CD14-positive monocyte (primary cell): ENCODE measurements at places on chromosomes 6 and 20. TPM values are rescaled to one million over a fixed set of nuclear protein-coding genes. Genes with fewer than 3 reads are reported as not detected.

Gene TMC2
- polyA plus RNA-seq = not detected

Gene PRSS35
- not detected in 2 replicates for polyA plus RNA-seq

Gene PCSK2
- polyA plus RNA-seq = not detected

Gene CDH22
- not detected for polyA plus RNA-seq

Gene HLA-DMB
- 924 TPM for polyA plus RNA-seq

Gene PHIP
- 2.6 and 10.8 TPM in 2 replicates for polyA plus RNA-seq

Gene DNMT3B
- polyA plus RNA-seq = 0.39 TPM

Gene CLDN20
- polyA plus RNA-seq = not detected in 2 replicates

Gene VWA7
- polyA plus RNA-seq = not detected

Gene PLN
- polyA plus RNA-seq = 0.28 TPM

Gene FOXS1
- not detected for polyA plus RNA-seq

Gene TRPC4AP
- polyA plus RNA-seq = 88.6 TPM

Gene CGA
- not detected for polyA plus RNA-seq

Gene KCNK16
- polyA plus RNA-seq = not detected

Gene EIF6
- 94.3 and 108 TPM in 2 replicates for polyA plus RNA-seq

Gene VIP
- not detected in 2 replicates for polyA plus RNA-seq

Gene RFX6
- polyA plus RNA-seq = not detected

- DNase-seq = no peak
Observed at GRCh38 chr20:34131491-34131890, 19.4 kb upstream of the EIF2S2 start.

GRCh38 chr6:123780021-123780420, 23.6 kb upstream of the NKAIN2 start:
- DNase-seq = no peak

GRCh38 chr20:49399329-49399728, 83.1 kb downstream of the KCNB1 start:
- no peak for DNase-seq

GRCh38 chr6:10529231-10529801, 8.2 kb downstream of the GCNT2 start:
- DNase-seq = peak; percentile 19

- DNase-seq = no peak
Observed at GRCh38 chr6:150266309-150266708, 102.5 kb upstream of the IYD start.

GRCh38 chr6:158560836-158561320, 987 bp downstream of the TMEM181 start:
- peak; percentile 19 for DNase-seq

- no peak for DNase-seq
Observed at GRCh38 chr6:37314487-37315156, 39.2 kb upstream of the RNF8 start.

GRCh38 chr20:34515484-34516246, 557 bp upstream of the DYNLRB1 start:
- DNase-seq = no peak

DNA sequence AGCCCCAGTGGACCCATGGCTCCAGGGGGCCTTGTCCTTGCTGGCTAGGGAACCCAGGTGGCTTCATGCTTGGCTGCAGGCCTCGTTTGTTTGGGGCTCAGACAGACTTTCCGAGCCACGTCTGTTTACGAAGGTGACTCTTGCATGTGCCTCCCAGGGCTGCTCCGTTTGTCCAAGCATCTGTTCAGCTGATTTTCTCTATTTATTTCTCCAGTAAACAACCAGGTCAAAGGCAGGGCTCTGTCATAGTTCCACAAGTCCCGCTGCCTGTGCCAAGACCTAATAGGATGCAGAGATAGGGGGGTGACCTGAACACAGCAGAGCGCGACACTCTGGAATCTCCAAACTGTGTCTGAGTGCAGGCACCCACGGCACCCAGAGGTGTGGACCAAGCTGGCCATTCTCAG, 12.8 kb upstream of the SPO11 start:
- no peak for DNase-seq

GRCh38 chr6:31652925-31653724, 664 bp upstream of the BAG6 start:
- no peak for DNase-seq

DNA sequence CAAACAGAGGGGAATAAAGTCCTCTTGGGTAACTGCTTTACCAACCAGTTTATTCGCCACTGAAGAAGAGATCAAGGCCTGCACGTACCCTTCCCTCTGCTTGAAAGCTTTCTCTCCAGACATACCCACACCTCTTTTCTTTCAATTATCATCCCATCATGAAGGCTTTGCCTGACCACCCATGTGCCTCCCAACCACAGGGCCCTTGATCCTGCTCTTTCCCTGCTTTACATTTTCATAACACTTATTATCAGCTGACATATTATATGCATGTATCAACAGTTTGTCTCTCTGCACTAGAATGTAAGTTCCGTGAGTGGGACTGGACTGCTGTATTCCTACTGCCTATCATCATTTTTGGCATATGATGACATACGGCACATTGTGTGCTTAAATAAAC, 20.9 kb upstream of the RPN2 start:
- DNase-seq = no peak

DNA sequence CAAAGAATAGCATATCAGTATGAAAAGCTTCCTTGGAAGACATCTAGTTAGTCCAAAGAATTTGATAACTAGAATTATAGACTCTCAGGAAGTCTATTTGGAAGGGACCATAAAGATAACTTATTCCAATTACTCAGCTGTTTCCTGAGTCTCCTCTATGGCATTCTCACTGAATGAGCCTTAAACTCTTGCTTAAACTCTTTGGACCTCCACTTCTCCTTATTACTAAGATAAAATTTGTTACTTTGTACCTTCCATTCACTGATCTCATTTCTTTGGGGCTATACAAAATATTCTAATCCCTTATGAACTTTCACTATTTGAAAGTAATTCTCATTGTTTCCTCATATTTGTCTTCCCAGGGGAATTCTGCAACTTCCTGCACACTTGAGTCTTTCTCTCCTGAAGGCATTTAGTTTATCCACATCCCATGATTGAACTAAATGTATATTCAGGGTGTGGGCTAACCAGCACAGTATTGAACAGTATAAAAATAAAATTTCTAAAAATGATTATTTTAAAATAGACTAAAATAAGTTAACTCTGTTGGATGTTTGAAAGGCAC, 67.1 kb upstream of the NOTCH4 start:
- no peak for DNase-seq

GRCh38 chr6:25456249-25457040, 177.3 kb downstream of the CARMIL1 start:
- no peak for DNase-seq

DNA sequence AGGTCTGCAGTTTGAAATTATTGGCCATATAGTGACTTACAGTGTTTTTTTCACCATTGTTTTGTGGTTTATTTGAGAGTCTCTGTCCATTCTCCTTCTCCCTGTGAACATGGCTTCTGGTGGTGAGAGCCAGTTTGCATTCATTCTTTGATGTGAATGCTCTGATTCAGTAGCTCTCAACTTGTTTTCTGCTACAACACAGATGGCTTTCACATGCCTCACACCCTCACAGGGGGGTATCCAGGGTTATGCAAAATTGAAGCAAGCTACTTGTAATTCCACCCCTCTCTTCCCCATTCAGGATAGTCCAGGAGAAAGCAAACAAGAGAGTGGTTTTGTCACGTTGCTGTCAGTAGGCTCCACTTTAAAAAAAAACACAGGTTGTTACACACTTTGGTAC, 55.6 kb downstream of the SLX4IP start:
- DNase-seq = peak; percentile 52

DNA sequence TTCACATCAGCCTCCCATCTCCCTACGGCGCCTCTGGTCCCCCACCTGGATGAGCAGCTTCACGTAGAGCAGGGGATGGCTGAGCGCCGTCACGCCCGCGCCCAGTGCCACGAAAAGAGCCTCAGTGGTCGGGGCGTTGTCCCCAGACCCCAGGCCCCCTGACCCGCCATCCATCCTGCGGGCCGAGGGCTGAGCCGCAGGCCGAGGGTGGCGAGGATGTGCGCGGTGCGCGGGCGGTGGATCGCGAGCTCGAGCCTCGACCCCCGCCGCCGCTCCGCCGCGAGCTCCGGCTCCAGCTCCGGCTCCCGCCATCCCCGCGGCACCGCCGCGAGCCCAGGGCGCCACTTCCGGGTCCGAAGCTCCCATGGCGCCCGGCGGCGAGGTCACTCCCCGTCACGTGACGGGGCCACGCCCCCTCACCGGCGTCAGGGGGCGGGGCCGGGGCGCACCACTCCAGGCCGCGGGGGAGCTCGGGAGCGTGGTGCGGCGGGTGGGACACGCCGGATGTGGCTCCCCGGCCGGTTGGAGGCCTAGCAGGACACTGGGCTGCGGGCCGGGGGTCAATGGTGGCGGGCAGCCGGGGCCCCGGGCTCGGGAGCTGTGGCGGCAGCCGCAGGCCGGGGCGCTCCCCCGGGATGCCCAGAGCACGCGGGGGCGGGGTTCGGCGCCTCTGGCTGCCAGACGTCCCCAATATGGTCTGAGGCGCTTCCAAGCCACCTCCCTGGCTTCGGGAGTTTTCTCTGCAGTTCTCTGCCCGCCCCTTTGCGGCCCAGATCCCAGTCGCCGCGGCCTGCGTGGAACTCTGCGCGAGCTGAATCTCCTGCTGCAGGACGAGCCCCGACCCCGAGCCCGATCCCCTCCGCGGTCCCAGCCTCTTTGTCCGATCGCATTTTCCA, at the start of gene MTCH1:
MTCH1 (minus strand) TSS at position 389 of the 896 bp plus-strand sequence; CDS start at position 366, 23 bp downstream.
- peak; percentile 83 for DNase-seq

- no peak for DNase-seq
Observed at GRCh38 chr20:14488756-14489479, 151.5 kb upstream of the FLRT3 start.

DNA sequence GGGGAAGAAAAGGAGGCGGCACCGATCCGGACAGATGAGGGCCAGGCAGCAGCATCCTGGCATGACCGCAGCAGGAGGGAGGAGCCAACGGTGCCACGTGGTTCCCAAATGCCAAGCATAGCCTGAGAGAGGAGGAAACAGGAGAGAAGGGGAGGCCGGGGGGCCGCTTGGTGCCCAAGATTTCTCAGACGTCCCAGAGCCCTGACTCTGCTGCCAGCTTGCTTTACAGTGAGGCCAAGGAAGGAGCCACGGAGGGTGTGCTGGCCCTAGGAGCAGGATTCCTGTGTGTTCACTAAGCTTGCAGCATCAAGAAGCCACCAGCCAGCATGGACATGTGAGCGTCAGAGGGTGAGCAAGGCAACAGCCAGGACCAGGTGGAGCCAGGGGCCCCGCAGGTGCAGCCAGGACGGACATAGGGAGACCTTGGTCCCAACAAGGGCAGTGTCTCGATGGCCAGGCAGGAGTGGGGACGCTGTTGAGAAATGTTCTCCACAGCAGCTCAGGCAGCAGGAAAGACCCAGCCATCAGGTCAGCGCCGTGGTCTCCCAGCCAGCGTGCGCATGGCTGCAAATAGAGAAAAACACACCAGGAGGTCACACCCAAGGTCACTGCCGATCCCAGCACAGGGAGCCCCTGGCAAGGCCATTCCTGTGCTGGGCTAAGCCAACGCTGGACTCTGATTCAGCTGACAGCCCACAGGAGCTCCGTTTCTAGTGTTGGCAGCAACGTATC, 143.7 kb downstream of the DLL1 start:
- no peak for DNase-seq

GRCh38 chr6:14305131-14305530, 187.6 kb downstream of the CD83 start:
- no peak for DNase-seq

DNA sequence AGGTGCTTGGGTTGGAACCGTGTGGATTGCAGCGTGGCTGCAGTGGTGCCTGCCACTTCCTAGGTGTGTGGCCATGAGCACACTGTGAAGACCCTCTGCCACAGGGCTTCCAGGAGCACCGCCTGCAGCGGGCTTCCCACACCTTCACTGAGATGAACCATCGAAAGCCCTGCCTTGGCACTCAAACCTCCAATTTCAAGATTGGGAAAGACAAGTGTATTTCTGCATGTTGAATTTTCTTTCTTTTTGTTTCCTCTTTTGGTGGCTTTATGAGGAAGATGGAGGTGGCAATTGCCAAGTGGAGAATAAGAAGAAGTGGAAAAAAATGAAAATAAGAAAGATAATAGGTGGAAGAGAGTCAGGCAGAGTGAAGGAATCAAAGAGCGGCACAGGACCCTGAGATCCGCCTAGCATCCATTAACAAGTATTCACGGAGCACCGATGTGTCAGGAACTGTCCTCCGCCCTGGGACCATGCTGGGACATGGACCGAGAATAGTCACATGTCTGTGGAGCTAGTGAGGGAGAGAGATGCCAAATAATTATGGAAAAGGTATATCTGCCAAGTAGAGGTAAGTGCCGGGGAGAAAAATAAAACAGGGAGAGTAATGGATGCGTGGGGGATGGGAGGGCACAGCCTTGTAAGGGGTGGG, 159.9 kb downstream of the BCAS1 start:
- no peak for DNase-seq

- DNase-seq = no peak
Observed at GRCh38 chr6:53043581-53043980, 21.6 kb upstream of the FBXO9 start.

DNA sequence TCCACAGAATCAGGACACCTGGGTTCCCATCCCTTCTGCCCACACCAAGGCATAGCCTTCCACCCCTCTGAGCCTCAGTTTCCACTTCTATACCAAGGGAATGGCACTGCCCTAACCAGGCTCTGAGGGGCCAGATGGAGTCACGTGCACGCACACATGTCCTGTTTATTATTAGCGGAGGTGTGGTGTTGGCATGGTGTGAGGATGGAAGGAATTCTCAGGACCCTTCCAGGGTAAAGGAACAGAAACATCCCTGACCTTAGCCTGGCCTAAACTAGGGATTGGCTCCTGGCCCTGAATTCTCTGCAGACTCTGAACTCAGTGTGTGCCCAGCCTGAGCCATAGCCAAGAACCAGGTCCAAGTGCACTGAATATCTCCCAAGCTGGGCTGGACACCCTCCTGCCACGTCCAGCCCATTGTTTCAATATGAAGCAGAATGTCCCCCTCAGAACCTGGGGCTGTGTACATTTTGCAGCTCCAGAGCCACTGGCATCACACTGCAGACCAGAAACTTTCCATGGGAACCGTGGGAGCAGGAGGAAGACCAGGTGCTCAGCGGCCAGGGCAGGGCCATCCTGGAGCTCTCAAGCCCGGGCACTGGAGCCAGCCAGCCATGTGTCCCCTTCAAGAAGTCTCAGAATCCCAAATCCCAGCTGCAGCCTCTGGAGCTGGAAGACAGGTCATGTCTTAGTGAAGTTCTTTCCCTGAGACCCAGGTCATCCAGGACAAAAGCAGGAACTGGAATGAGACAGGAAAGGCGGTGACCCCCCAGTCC, 208.4 kb downstream of the ANKRD60 start:
- DNase-seq = no peak

- DNase-seq = no peak
Observed at GRCh38 chr20:45096781-45097180, 4.1 kb downstream of the KCNS1 start.
